ENCODE measurements at places on chromosomes 11 and 22.

- DNase-seq: no peak
These were observed 30.7 kb downstream of the PDE2A start for GRCh38 chr11:72643547-72643946.

- DNase-seq: no peak
These were observed 40.5 kb downstream of the SGSM3 start for GRCh38 chr22:40410731-40411505.

DNA sequence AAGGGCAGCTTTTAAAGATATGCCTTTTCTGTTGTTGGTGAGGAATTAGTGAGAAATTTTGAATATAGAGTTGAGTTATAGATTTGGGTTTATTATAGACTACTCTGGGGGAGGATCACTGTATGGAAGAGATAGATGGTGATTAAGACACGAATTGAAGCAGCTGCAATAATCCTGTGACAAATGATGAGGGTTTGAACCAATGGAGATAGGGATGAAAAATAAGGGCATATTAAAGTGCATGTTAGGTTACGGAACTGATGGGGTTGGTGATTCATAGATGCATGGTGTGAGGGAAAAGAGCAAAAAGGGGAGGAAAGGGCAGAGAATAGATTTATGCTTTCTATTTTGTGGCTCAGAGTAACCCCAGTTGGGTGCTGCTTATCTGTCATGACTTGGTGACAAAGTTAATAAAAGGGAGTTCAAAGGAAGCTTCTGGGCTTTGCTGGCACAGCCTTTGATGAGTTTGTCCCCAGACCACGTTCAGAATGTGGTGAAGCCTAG, 11.8 kb downstream of the C11orf87 start:
- DNase-seq: no peak

DNA sequence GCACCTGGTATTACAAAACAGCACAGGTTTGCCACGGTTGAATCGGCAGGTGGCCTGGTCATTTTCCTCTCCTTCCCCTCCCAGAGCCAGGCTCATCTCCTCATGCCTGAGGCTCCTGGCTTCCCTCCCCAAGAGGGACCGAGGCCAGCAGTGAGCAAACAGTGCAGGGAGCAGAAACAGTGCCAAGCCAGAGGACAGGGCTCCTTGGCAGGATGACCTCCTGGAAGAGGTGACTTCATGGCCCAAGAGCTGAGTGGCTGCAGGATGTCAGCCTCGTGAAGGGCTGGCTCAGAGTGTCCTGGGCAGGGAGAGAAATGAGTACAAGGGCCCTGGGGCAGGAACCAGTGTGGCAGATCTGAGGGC, 22.8 kb upstream of the PPFIA1 start:
- no peak for DNase-seq

DNA sequence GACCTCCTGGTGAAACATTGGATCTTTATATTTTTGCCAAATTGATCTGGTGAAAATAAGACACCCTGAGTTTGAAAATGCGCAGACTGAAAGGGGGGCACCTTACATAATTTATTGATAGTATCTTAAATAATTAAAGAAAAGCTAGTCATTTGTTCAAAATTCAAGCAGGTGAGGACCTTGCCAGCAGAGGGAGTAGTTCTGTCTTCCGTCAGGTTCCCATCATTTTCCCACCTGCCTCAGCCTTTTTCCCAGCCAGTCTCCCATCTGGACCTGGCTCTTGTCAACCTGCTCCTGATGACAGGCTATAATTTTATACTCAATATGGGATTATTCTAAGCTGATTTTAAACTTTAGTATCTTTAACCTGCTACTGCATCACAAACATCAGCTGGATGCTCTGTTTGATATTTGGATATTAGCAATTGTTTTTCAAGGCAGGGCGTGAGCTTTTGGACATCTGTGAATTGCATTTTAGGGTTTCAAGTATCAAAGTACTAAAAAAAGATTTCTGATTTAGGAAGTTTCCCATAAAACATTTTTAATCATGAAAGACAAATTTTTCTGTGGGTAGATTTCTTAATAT, 132.0 kb downstream of the ELP4 start:
- no peak for DNase-seq

DNA sequence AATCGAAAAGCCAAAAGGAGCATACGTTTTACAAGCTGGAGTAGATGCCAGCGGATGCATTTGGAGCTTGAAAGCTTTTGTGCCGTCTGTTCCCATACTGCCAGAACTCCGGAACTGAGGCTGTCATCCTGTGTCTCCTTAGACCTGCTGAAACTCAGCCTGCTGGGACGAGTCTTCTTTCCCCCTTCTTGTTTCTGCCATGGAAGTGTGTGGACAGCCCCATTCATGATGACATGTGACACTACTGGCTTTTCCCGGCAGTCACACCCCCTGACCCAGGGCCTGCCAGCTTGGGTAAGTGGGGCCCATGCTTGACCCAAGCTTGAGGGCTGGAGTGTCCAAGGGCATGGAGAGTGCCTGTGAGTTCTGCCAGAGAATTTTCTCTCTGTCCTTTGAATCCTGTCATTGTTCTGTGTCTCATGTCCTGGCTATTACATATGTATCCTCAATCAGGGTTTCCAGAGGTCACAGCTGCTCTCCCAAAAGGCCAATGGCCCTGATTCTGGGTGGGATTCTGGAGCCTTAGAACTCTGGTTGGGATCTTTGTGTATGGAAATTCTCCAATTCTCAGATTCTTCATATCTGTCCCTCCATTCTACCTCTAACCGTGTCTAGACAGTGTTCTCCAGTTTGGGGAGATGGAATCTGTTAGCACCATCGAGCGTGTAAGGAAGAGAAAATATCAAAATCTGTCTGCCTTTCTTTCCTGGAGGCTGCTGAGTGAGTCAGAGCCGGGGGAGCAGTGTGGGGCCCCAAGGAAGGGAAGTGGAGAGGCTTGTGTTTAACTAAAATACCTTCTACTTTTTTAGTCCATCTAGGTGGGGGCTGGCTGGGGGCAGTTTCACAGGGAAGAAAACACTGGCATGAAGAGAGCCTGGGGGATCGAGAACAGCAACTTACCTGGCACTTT, 73.2 kb downstream of the KIAA1671 start:
- DNase-seq: no peak

GRCh38 chr11:26992031-26992541, 1.8 kb upstream of the FIBIN start:
- peak; percentile 75 for DNase-seq

- no peak for DNase-seq
These were observed 62.5 kb upstream of the IZUMO1R start for GRCh38 chr11:94241896-94242295.

- no peak for DNase-seq
These were observed 35.4 kb upstream of the ANO5 start for GRCh38 chr11:22157531-22157930.

Measured in forelimb muscle (tissue), 1 donor.